ENCODE measurements at places on chromosomes 6 and 20. TPM values are rescaled to one million over a fixed set of nuclear protein-coding genes. Genes with fewer than 3 reads are reported as not detected.

DNA sequence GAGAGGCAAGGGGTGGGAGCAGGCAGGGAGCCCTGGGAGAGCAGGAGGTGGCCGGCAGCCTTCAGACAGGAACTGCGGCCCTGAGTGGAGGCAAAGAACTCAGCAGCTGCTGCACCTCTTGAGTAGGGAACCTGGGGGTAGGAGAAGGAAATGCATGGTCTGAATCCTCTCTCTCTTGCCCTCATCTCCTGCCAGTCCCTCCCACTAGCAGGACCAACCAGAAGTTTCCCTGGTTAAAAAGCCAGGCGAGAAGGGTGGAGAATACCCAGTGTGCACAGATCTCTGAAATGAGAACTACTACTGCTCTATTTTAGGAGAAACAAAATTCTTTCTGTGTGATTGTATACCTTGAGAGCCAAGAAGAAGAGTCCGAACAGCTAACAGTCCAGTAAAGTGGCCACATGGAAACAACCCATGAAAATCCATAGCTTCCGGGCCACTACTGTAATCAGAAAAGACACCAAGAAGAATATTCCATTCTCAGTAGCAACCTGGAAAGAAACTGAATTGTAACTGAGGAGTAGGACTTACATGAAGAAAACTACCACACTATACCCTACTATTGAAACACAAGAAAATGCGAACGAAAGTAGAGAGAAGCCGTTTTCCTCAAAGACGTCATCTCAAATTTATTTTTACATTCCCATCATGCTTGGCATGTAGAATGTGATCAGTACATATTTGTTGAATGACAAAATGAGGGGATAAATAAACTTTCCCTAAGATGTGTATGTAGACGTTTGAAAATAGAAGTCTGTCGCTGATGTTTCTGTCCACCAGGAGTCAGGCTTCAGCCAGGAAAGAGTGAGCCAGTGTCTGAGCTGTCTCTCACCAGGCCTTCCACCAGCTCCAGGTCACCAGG lies 25.6 kb downstream of the WRNIP1 start:
- peaks cover 27% of the 10 kb centered on the region for H3K4me1 ChIP-seq
- H3K27ac ChIP-seq: peak overlapping the region; percentile 83
- peaks cover 11% of the 10 kb centered on the region for H3K36me3 ChIP-seq
- no peak for DNase-seq
- no peaks in the 10 kb centered on the region for H3K27me3 ChIP-seq

GRCh38 chr6:67896476-67896875 lies 738.6 kb upstream of the ADGRB3 start:
- peaks cover 7% of the 10 kb centered on the region for H3K4me1 ChIP-seq
- H3K4me3 ChIP-seq: no peak overlapping the region
- no peaks in the 10 kb centered on the region for H3K27me3 ChIP-seq
- no peak overlapping the region for H3K27ac ChIP-seq
- no peak for DNase-seq

The PLTP gene
- total RNA-seq: 195 TPM

DNA sequence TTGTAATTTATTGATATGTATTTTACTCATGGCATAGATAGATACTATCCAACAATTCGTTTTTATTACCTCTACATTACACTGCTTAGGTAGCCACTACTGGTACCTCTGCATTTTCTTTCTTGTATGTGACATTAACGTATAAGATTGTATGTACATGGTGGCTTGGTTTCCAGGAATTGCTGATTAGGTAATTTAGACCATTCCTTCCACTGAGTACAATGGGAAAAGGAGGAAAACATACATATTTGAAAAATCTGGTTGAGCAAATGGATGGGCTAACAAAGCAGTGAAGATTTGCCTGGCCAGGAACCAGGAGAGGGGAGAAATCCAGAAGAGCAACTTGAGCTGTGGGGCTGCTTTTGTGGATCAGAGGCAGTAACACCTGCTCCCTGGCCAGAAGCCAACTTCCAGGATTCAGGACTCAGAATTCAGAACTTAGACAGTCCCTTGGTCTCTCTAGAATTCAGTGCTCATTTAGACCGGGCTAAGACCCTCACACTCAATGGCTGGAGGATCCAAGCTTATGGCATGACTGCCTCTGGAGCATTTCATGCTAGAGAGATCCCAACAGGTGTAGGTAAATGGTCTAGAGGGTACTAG lies 17.9 kb upstream of the MICB start:
- H3K4me3 ChIP-seq: no peak overlapping the region
- H3K27ac ChIP-seq: no peak overlapping the region
- H3K36me3 ChIP-seq: no peaks in the 10 kb centered on the region
- peaks cover 7% of the 10 kb centered on the region for H3K4me1 ChIP-seq
- peak; percentile 56 for DNase-seq

DNA sequence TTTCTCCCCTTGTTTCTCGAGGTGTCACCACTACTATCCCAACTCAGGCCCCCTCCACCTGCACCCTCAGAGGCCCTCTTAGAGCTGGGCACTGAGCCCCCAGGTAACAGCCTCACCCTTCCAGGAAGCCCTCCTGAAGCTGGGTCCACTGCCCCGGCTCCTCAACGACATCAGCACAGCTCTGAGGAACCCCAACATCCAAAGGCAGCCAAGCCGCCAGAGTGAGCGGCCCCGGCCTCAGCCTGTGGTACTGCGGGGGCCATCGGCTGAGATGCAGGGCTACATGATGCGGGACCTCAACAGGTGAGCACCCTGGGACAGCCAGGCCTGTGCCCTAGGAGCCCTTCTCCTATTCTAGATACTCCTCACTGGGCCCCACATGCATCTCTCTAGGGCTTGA lies 12.9 kb upstream of the ZBTB9 start:
- H3K4me1 ChIP-seq: no peaks in the 10 kb centered on the region
- no peak overlapping the region for H3K4me3 ChIP-seq
- no peak overlapping the region for H3K27ac ChIP-seq
- H3K27me3 ChIP-seq: no peaks in the 10 kb centered on the region
- no peak for DNase-seq

- no peaks in the 10 kb centered on the region for H3K36me3 ChIP-seq
- H3K4me3 ChIP-seq: no peak overlapping the region
- no peak overlapping the region for H3K27ac ChIP-seq
- DNase-seq: no peak
- H3K4me1 ChIP-seq: peaks cover 38% of the 10 kb centered on the region
Observed at GRCh38 chr20:33842346-33842745, 31.2 kb downstream of the CHMP4B start.

The SIRPD gene
- total RNA-seq: not detected

DNA sequence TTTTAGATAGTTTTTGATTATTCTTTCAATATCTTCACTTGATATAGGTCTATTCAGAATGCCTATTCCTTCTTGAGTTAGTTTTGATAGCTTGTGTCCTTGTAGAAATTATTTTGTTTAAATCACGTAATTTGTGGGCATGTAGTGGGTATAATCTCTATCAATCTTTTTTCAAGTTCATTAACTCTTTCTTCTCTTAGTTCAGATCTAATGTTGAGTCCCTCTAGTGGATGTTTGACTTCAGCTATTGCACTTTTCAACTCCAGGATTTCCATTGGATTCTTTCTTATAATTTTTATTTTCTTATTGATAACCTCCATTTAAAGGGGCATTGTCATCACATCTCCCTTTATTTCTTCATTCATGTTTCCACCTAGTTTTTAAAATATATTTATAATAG lies 135.6 kb downstream of the COL12A1 start:
- no peak for DNase-seq
- peaks cover 23% of the 10 kb centered on the region for H3K4me1 ChIP-seq
- peaks cover 20% of the 10 kb centered on the region for H3K36me3 ChIP-seq
- H3K27ac ChIP-seq: no peak overlapping the region
- H3K27me3 ChIP-seq: no peaks in the 10 kb centered on the region

DNA sequence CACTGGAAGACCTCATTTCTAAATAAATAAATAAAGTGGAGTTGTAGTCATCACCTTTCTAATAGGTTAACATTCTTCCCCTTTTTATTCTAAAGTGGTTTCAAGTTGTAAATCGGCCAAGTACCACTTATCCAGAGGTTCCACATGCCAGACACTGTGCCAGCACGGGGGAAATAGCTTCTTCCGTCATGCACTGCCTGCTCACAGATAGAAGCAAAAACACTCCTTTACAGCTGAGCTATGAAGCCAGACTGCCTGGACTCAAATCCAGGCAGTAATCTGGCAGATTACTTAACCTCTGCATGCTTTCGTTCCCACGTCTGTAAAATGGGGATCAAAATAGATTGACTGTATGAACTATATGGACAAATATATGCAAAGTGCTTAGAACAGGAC lies 17.2 kb upstream of the SCML4 start:
- no peaks in the 10 kb centered on the region for H3K4me1 ChIP-seq
- no peak overlapping the region for H3K27ac ChIP-seq
- H3K27me3 ChIP-seq: peaks cover 12% of the 10 kb centered on the region
- no peak for DNase-seq
- no peaks in the 10 kb centered on the region for H3K36me3 ChIP-seq

DNA sequence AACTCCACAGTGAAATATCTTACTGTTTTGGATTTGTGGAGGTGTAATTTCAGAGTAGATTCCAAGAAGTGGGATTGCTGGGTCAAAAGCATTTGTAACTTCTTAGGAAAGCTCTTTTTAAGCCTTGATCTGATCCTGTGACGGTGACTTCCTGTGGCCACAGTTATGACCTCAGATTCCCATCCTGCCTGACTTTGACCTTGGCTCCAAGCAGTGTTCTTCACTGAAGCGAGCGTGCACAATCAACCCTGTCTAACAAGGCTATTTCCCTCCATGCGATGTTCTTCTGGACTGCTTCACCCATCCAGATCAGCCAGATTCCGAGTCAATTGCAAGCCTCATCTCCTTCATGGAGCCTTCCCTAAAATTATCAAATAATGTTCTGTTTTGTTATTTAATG lies 102.5 kb upstream of the RNF24 start:
- no peak overlapping the region for H3K27ac ChIP-seq
- no peak for DNase-seq
- H3K4me3 ChIP-seq: no peak overlapping the region

GRCh38 chr20:33858666-33859065 lies 47.5 kb downstream of the CHMP4B start:
- H3K36me3 ChIP-seq: peaks cover 12% of the 10 kb centered on the region
- no peak overlapping the region for H3K27ac ChIP-seq
- no peaks in the 10 kb centered on the region for H3K4me1 ChIP-seq
- no peak for DNase-seq

The ADGRG6 gene
- total RNA-seq: 0.51 TPM

DNA sequence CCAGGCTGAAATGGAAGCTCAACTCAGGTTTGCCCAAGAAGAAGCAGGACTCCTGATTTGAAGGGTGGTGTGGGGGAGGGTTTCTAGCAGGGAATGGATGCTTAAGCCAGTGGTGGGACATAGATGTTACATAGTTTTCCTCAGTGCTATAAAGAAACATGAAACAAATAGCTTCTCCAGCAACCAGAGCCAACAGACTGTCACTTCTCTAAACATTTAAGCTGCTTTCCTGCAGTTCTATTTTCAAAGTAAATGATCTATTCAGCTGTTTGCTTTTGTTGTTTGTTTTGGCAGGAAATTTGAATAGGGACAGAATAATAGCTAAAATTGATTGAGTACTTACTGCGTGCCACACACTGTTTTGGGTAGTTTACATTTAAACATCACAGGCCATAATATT lies 169.0 kb downstream of the UST start:
- H3K36me3 ChIP-seq: peaks cover 3% of the 10 kb centered on the region
